ENCODE measurements at places on chromosomes 16 and 17.

GRCh38 chr16:50683689-50684374 is 2.7 kb upstream of the SNX20 start:
- DNase-seq: peak; percentile 79

- DNase-seq: no peak
Observed at GRCh38 chr17:66929591-66929990, 34.9 kb upstream of the CACNG4 start.

DNA sequence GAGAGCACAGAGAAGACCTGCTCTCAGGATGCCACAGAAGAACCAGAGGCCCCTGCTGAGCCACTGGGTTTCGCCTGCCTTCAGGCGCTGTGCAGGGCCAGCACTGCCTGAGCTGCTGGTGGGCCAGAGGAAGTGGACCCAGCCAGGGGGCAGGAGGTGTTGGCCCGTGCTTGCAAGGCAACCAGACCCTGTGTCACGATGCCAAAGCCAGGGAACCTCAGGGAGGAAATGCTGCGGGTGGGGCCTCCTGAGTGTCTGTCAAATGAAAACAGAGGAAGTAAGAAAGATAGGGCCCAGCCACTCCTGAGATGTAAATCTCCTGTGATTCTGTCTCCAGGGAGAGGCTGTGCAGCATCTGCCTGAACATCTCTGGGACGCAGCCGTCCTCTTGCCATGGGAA is 58.1 kb upstream of the ADORA2B start:
- no peak for DNase-seq

GRCh38 chr16:22887445-22887844 is 73.5 kb downstream of the HS3ST2 start:
- DNase-seq: no peak
